Right ventricle myocardium inferior (tissue), 1 donor: ENCODE measurements at places on chromosomes 3 and 15.

DNA sequence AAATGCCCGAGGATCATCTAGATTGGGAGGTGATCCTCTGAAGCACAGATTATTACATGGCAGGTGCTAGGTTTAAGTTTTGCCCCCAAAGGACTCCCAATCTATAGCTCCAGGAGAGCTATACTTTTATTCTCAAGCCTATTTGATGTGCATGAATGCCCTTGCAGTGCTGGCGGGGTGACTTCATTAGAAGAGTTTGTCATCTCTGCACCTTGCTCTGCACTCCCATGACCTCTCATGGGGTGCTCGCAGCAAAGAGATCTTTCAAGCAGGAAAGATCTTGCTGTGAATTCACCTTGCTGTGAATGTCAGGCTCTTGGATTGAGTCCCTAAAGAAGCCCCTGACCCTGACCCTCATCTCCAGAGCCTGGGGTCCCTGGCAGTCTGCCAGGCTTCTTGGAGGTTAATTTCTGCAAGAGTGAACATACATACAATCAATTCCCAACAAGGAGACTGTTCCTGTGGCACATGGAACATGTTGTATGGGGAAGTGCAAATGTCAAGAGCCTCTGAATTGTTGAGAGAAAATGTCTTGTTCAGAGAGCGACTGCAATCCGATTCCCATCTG, 45.9 kb downstream of the FAM43A start:
- DNase-seq, result no peak

DNA sequence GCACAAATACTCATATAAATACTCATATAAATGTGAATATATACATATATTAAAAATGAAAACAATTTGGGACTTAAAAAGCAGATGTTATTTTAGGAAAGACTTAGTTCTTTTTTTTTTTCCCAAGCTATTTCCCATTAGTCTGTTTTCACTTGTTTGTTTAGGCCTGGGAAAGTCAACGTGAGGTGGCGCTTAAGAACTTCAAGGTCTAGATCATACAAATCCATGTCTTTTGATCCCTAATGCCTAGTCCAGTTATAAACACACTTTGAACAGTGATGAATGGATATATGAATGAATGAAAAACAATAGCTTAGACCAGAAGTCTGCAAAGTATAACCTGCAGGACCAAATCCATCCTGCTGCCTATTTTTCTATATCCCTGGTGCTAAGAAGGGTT, 224.5 kb downstream of the CGGBP1 start:
- no peak for DNase-seq

DNA sequence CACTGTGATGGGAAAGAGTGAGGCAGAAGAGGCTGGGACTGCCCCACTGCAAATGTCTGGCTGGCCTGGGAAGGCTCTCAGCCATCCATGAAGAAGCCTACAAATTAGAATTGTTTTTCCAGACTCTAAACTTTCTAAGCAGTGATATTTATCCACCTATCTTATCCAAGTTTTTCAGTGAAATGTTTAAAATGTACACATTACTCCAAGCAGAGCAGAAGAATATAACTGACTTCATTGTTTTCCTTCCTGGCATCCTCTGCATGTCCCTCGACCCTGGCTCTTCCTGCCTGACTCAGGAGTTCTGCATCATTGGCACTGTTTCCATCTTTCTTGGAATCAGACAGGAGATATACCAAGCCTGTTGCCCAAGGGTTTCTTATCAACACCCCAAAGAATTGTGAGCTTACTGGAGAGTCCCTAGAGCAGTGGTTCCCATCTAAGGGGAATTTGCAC, 401.5 kb upstream of the PROK2 start:
- DNase-seq, result no peak

GRCh38 chr3:185988080-185988815, 50.4 kb upstream of the TRA2B start:
- no peak for DNase-seq

DNA sequence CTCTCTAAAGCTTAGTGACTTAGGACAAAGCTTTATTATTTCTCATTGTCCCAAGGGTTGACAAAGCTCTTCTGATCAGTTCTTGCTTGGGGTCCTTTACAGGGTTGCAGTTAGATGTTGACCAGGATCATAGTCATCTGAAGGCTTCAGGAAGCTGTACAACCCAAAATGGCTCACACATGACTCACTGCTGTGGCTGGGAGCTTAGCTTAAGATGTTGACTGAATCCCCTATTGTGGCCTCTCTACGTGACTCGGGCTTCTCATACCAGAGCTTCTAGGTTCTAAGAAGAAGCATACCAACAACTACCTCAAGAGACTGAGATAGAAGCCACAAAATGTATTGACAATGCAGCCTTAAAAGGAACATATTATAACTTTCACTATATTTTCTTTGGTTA, 569.6 kb upstream of the ROBO2 start:
- DNase-seq, result no peak

DNA sequence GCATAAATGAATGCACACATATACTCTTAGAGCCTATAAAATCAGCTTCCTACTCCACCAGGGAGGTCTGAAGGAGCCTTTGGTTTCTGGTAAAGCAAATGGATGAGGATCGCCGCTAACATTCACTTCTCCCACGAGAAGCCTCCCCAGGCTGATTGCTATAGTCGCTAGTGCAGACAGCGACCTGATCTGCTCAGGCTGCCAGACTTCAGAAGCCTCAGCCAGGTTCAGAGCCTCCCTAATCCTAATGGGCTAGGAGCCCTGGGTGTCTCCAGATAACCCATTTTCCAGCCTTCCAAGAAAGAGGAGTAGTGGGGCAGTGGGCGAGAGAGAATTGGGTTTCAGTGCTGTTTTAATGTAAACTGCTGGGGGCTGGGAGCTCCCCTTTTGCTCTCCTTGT, 35.4 kb downstream of the TPM1 start:
- no peak for DNase-seq

DNA sequence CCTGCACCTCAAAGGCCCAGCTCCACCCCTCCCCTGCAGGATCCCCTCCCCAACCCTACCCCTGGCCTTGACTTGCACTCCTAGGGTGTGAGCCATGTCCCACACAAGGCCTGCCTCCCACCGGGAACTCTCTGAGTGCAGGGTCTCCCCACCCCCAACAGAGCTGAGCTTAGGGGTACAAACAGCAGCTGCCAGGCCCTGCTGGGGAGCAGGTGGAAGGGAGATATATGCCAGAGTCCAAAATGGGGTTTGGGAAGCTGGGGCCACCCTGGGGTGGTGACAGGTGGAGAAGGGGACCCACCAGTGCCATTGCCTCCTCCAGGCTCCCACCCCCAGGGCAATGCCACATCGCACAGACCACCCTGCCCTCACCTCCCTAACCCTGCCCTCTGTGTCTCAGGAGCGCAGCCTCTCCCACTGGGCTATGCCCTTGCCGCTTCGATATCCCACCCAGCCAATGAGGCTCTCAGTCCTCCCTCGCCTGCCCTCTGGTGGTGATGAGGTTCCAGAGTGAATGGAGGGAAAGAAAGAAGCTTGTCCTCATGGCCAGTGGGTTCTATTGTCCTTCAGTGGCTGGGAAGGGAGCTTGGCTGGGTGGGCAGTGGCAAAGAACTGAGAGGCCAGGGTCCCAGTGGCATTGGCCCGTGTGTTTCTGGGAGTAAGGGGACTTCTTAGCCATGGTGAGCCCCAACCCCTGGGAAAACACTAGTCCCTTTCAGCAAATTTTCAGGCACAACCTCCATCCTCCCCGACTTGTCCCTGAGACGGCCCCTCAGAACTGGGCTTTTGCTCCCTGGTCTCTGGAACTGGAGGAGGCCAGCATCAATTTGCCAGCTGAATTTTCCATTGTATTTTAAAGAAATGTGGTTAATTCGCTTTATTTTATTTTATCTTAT, 46.8 kb downstream of the CYP11A1 start:
- DNase-seq, result no peak

DNA sequence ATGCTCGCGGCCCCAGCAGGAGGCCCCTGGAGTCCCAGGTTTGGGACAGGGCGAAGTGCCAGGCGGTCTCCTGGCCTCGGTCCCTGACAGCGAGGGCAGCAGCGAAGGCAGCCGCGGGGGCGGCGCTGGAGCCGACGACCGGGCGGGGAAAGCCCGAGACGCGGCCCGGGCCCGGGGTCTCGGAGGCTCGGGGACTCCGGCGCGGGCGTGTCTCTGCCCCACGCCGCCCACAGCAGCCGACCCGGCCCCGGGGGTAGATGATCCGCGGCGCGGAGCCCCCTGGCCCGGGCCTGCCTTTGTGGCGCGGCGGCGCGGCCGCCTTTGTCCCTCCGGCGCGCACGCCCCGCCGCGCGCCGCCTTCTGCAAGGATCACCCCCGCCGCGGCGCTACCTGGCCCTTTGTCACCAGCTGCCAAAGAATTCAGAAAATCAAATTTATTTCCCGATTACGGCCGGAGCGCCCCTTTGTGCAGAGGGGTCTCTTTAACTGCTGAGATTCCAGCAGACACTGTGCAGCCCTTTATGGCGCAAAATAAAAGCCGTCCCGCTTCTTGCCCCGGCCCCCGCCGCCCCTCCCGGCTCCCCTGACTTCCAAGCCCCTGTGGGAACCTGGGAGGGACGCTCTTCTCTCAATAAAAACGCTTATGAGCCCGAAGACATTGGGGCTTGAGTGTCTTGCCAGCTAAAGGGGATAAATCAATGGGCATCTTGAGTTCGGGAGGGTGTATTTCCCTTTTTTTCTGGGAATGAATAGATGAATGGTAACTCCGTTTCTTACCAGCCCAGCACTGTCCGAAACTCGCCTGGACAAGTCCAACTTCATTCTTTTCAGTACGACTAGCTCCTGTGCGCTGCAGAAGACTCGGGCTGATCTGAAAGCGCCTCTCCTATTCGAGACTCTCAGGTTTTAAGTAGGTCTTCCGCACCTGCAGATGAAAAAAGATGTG, 68.4 kb downstream of the HES1 start:
- no peak for DNase-seq
